ENCODE measurements at places on chromosomes 2 and 18. TPM values are rescaled to one million over a fixed set of nuclear protein-coding genes. Genes with fewer than 3 reads are reported as not detected.

- no peak for DNase-seq
- no peaks in the 10 kb centered on the region for H3K4me1 ChIP-seq
- H3K4me3 ChIP-seq, result no peak overlapping the region
Measured at GRCh38 chr18:10116574-10116973, 202.8 kb downstream of the VAPA start.

- peaks cover 100% of the 10 kb centered on the region for H3K4me1 ChIP-seq
- H3K27me3 ChIP-seq, result no peaks in the 10 kb centered on the region
- DNase-seq, result no peak
- H3K36me3 ChIP-seq, result peaks cover 44% of the 10 kb centered on the region
- peak overlapping the region; percentile 7 for H3K4me3 ChIP-seq
Measured at GRCh38 chr2:113181258-113182051, 7.7 kb downstream of the PSD4 start.

- no peak for DNase-seq
- no peaks in the 10 kb centered on the region for H3K27me3 ChIP-seq
- no peak overlapping the region for H3K4me3 ChIP-seq
- H3K27ac ChIP-seq, result no peak overlapping the region
- H3K4me1 ChIP-seq, result no peaks in the 10 kb centered on the region
Measured at GRCh38 chr2:234081970-234082822, 31.7 kb downstream of the SPP2 start.

DNA sequence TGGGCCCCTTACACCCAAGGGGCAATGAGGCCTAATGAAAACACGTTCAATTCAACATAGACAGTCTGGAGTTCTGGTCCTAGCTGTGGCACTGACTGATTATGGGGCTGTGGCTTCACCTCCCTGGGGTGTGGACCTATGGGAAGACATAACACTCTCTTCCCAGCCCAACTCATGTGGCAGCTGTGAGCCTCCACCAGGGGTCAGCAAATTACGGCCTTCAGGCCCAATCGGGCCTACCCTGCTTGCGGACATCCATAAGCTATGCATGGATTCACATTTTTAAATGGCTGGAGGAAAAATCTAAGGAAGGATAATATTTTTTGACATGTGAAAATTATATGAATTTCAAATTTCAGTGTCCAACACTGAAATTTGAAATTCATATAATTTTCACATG, 101.3 kb downstream of the LOXHD1 start:
- H3K27me3 ChIP-seq, result no peaks in the 10 kb centered on the region
- H3K27ac ChIP-seq, result no peak overlapping the region
- no peaks in the 10 kb centered on the region for H3K36me3 ChIP-seq
- DNase-seq, result no peak
- H3K4me1 ChIP-seq, result no peaks in the 10 kb centered on the region
- no peak overlapping the region for H3K4me3 ChIP-seq

DNA sequence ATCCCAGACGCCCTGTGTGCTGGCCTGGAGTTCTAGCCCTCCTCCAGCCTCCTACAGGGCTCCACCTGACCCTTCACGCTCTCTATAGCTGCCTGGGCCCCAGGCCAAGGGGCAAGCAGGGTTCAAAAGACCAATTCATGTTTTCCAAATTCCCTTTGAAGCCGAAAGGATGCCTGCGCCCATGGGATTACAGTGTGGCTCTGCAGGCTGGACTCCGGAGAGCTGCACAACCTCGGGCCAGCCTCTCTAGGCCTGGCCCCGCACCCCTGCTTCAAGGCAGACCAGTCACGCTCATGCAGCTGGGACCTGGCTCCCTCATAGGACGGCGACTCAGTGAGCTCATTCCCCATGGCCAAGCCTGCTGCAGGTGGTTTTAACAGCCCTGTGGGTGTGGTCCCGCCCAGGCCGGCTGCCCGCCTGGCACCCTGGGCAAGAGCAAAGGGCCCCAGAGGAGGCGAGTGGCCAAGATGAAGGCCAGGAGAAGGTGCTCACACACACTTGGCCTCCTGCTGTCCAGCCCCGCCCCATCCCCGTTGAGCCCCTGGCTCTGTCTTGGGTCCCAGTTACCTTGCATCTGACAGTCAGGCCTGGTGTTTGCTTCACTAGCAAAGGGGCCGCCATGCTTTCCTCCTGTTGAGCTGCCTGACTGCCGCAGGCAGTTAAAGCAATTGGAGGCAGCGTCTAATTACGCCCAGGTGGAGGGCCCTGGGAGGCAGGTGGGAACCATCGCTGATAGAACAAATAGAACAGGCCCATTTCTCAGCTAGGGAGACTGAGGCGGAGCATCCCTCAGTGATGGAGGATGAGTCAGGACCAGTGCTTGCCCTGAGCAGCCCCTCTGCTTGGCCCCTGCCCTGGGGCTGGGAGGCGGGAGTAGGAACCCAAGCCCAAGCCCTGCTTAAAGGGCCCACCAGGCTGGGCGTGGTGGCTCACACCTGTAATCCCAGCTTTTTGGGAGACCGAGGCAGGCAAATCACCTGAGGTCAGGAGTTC, 56.9 kb downstream of the SMAD7 start:
- H3K4me1 ChIP-seq, result no peaks in the 10 kb centered on the region
- no peak overlapping the region for H3K4me3 ChIP-seq
- H3K36me3 ChIP-seq, result no peaks in the 10 kb centered on the region
- no peaks in the 10 kb centered on the region for H3K27me3 ChIP-seq
- H3K27ac ChIP-seq, result no peak overlapping the region

GRCh38 chr2:88549616-88550292, 77.5 kb downstream of the EIF2AK3 start:
- H3K36me3 ChIP-seq, result no peaks in the 10 kb centered on the region
- H3K4me3 ChIP-seq, result no peak overlapping the region

GRCh38 chr2:30165617-30166016, 18.8 kb downstream of the YPEL5 start:
- no peak for DNase-seq
- H3K27me3 ChIP-seq, result no peaks in the 10 kb centered on the region
- H3K4me1 ChIP-seq, result peaks cover 4% of the 10 kb centered on the region
- no peaks in the 10 kb centered on the region for H3K36me3 ChIP-seq
- H3K4me3 ChIP-seq, result no peak overlapping the region
- no peak overlapping the region for H3K27ac ChIP-seq

- H3K4me1 ChIP-seq, result no peaks in the 10 kb centered on the region
- H3K36me3 ChIP-seq, result no peaks in the 10 kb centered on the region
- no peak overlapping the region for H3K4me3 ChIP-seq
- no peaks in the 10 kb centered on the region for H3K27me3 ChIP-seq
- no peak overlapping the region for H3K27ac ChIP-seq
Measured at GRCh38 chr2:100260712-100261620, 61.3 kb downstream of the LONRF2 start.

DNA sequence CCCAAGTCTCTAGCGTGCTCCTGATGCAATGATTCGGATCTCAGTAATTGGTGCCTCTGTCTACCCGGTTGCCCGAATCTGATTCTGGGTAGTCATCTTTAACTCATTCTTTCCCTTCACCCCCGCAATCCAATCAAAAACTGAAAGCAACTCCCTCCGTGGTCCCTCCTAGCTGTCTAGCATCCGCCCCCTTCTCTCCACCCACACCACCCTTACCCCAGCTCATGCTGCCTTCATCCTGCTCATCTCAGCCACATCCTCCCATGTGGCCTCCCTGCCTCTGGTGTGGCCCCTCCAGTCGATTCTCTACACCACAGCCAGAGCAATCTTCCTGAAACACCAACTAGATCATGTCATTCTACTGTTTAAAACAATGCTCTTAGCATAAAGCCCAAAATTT, 62.3 kb downstream of the TTC32 start:
- no peaks in the 10 kb centered on the region for H3K4me1 ChIP-seq
- no peaks in the 10 kb centered on the region for H3K36me3 ChIP-seq
- no peak overlapping the region for H3K27ac ChIP-seq
- H3K4me3 ChIP-seq, result no peak overlapping the region
- H3K27me3 ChIP-seq, result no peaks in the 10 kb centered on the region
- DNase-seq, result no peak

GRCh38 chr2:127665267-127665893, 9.9 kb downstream of the LIMS2 start:
- no peaks in the 10 kb centered on the region for H3K4me1 ChIP-seq
- peaks cover 19% of the 10 kb centered on the region for H3K27me3 ChIP-seq
- no peak overlapping the region for H3K4me3 ChIP-seq
- H3K27ac ChIP-seq, result no peak overlapping the region

DNA sequence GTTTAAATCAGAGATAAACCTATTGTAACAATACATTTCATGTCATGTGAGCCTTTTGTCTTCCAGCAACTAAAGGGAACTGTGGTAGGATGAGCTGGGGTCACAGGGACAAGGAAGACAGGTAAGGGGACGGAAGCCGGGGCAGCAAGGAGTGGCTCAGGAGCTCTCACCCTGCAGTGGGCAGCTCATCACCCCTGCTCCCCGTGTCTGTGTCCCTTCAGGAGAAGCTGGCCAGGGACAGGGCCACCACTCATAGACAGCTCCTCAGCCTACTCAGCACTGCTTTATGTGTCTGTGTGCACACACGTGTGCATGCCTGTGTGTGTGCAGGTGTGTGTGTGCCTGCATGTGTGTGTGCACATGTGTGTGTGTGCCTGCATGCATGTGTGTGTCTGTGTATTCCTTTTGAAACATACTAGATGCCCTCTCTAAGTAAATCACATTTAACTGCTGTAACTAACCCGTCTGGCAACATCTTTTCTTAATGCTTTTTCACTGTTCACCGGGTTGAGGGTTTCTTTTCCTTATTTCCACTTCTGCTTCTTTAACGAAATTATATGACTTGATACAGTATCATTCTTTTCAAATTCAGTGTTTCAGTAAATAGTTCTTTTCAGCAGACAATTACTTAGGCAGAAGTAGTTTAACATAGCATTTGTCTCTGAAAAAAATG, 44.2 kb downstream of the LRRFIP1 start:
- H3K27ac ChIP-seq, result no peak overlapping the region
- H3K4me3 ChIP-seq, result no peak overlapping the region
- H3K4me1 ChIP-seq, result peaks cover 41% of the 10 kb centered on the region
- no peak for DNase-seq
- no peaks in the 10 kb centered on the region for H3K27me3 ChIP-seq

DNA sequence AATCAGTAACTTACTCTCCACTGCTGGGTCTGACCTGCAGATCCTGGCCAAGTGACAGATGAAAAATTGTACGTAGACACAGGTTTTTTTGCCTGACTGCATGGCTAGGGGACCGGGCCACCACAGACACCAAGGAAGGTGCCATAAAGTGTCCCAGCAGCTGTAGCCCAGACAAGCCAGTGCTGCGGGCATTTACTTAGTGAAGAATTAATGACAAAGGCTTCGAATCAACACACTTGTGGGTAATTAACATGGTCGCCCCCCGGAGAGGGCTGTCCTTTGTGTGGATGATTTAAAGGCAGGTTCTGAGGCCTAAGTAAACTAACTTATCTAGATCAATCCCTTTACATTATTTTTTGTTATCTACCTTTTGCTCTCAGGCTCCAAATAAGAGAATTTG, 1709.1 kb upstream of the LRRTM1 start:
- no peaks in the 10 kb centered on the region for H3K4me1 ChIP-seq
- no peaks in the 10 kb centered on the region for H3K36me3 ChIP-seq
- H3K27me3 ChIP-seq, result no peaks in the 10 kb centered on the region

- peaks cover 10% of the 10 kb centered on the region for H3K27me3 ChIP-seq
- H3K4me3 ChIP-seq, result peak within 1 kb of the TSS; percentile 55
- H3K4me1 ChIP-seq, result peaks cover 5% of the 10 kb centered on the region
- no peaks in the 10 kb centered on the region for H3K36me3 ChIP-seq
Measured at GRCh38 chr2:159616286-159616701, at the start of gene BAZ2B. Gene BAZ2B, minus strand, starts transcription at chr2:159616548. Its CDS starts 137,829 bp downstream, at chr2:159478719.

GRCh38 chr2:45902781-45903375, 251.4 kb downstream of the PRKCE start:
- DNase-seq, result no peak
- H3K27me3 ChIP-seq, result no peaks in the 10 kb centered on the region
- H3K4me3 ChIP-seq, result no peak overlapping the region
- no peaks in the 10 kb centered on the region for H3K36me3 ChIP-seq

GRCh38 chr2:233436691-233437438, 82.6 kb downstream of the DGKD start:
- no peaks in the 10 kb centered on the region for H3K4me1 ChIP-seq
- DNase-seq, result no peak
- H3K27ac ChIP-seq, result no peak overlapping the region
- H3K4me3 ChIP-seq, result no peak overlapping the region
- no peaks in the 10 kb centered on the region for H3K27me3 ChIP-seq
- H3K36me3 ChIP-seq, result peaks cover 62% of the 10 kb centered on the region

GRCh38 chr2:185128996-185129395, 530.7 kb downstream of the ZNF804A start:
- H3K36me3 ChIP-seq, result no peaks in the 10 kb centered on the region
- H3K27me3 ChIP-seq, result no peaks in the 10 kb centered on the region
- H3K4me3 ChIP-seq, result no peak overlapping the region
- no peak overlapping the region for H3K27ac ChIP-seq
- H3K4me1 ChIP-seq, result no peaks in the 10 kb centered on the region

- DNase-seq, result no peak
- H3K27ac ChIP-seq, result no peak overlapping the region
- no peaks in the 10 kb centered on the region for H3K27me3 ChIP-seq
- H3K4me3 ChIP-seq, result no peak overlapping the region
Measured at GRCh38 chr2:236769981-236770671, 200.5 kb downstream of the ACKR3 start.

DNA sequence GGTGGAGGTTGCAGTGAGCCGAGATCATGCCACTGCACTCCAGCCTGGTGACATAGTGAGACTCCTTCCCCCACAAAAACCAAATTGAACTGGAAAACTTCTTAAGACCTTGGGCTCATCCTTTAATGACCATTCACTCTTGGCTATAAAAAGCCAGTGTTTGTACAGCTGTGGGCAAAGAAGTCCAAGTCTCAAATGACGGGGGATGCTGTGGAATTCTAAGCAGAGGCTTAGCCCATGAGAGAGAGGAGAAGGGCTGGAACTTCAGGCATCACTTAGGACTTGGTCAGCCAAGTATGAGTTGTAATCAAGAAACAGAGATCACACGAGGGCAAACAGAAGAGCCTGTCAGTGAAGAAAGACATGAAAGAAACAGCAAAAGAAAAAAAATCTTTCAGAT, 79.3 kb upstream of the POU3F3 start:
- H3K4me3 ChIP-seq, result no peak overlapping the region
- DNase-seq, result no peak
- no peaks in the 10 kb centered on the region for H3K4me1 ChIP-seq
- no peak overlapping the region for H3K27ac ChIP-seq
- H3K36me3 ChIP-seq, result no peaks in the 10 kb centered on the region

DNA sequence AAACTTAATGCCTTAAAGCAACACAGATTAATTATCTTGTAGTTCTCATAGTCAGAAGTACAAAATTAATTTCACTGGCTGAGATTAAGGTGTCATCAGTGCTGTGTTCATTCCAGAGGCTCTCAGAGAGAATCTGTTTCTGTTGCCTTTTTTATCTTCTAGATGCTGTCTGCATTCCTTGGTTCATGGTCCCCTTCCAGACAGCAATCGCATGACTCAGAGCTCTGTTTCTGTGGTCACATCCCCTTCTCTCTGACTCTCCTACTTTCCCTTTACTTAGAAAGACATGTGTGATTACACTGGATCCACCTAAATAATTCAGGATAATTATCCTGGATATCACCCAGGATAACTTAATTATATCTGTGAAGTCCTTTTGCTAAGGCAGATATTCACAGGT, 148.6 kb downstream of the MAIP1 start:
- H3K4me3 ChIP-seq, result no peak overlapping the region
- DNase-seq, result no peak
- no peaks in the 10 kb centered on the region for H3K36me3 ChIP-seq
- no peaks in the 10 kb centered on the region for H3K4me1 ChIP-seq
- H3K27ac ChIP-seq, result no peak overlapping the region

Gene APOB
- total RNA-seq, result not detected

Gene AMMECR1L
- total RNA-seq, result 17.4 TPM

Gene HRH4
- 1.6 TPM for total RNA-seq

Gene LYPD6B
- not detected for total RNA-seq

Gene ABHD3
- total RNA-seq, result 65.6 TPM

Gene EFHD1
- 1.5 TPM for total RNA-seq

Gene ZNF385B
- total RNA-seq, result not detected

Gene HOXD4
- total RNA-seq, result not detected

Gene EFEMP1
- total RNA-seq, result not detected

Gene SP5
- not detected for total RNA-seq

Gene TMEM200C
- total RNA-seq, result not detected
